Dorsolateral prefrontal cortex (tissue), 122 donors: ENCODE measurements at places on chromosomes 1 and 21. TPM values are rescaled to one million over a fixed set of nuclear protein-coding genes. Genes with fewer than 3 reads are reported as not detected.

Gene HES3
- not detected for total RNA-seq

Gene PTGS2
- 8.1 TPM for total RNA-seq

Gene RIPPLY3
- total RNA-seq = not detected

Gene LENEP
- total RNA-seq = not detected

Gene ACOT11
- 25.2 TPM for total RNA-seq

- DNase-seq = no peak
These were observed 75.0 kb downstream of the USP24 start for GRCh38 chr1:55140137-55140536.

DNA sequence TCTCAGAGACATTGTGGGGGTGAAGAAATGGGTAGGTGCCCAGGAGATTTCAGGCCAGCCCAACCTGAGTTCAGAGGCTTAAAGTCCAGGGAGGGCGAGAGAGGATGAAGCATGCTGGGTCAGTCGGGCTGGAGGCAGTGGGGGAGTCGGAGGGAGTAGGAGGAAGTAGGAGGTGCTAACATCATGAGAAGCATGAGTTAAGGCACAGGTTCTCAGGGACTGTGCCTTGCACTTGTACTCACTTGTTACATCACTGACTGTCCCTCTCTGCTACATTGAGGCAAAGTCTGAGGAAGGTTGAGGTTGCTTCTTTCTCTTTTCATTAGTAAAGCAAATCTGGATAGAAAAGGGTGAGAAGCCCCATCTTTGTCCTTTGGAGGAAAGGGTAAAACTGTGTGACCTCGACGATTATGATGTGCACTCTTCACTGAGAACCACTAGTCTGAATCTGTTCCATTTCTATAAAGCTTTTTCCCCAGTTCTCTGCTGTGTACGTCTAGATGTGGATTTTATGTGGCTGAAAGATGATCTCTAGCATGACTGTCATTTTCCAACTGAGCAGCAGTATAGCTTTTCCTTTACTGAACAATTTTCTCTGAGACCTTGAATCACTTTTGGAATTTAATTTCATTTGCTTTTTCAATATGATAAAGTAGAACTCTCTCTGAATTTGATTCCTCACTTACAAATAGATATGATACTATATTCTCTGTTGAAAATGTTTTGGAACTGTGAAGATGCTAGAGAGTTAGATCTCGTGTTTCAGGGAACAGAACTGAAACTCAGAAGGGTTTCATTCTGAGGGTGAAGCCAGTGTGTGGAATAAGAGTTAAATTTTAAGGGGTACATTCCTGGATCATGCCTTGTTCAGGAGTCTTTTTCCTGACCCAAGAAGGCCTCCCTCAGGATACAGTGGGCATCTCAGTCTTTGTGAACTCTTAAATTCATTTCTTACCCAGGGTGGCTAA, 94.6 kb downstream of the FGGY start:
- DNase-seq = no peak

DNA sequence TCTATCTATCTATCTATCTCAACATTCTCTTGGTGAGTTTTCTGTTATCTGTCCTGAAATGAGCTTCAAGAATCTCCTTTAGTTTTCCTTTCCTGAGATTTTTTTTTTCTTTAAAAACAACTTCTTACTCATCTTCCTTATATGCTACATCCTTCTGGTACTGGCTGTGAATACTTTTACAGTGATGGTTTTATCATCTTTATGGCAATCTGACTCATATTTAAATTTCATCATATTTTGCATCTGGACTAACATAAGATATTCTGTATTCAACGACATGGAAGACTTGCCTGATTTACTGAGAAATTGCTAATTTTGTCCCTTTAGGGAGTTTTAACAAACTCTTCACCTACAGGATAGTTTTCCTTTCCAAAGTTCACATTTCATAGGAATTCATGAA, 33.0 kb downstream of the PDE4B start:
- no peak for DNase-seq

GRCh38 chr1:204997591-204998355, 45.2 kb upstream of the CNTN2 start:
- DNase-seq = no peak

- no peak for DNase-seq
These were observed 105.5 kb downstream of the CRYAA start for GRCh38 chr21:43274022-43274945.

DNA sequence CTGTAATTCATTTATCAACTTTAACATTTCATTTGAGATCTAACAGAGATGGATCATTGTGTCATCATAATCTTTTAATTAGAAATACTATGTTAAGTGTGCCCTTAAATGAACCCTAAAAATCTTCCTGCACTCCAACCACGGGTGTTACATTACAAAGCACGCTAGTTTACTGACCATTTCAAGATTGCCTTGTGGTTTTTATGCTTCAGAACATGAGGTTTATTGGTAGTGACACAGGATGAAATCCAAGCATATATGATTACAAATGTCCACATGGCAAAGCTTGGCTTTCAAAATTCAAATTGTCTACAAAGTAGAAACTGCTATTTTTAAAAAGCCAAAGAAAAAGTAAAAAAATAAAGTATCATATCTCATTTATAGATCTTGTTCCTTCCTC, 190.4 kb upstream of the USP25 start:
- no peak for DNase-seq

DNA sequence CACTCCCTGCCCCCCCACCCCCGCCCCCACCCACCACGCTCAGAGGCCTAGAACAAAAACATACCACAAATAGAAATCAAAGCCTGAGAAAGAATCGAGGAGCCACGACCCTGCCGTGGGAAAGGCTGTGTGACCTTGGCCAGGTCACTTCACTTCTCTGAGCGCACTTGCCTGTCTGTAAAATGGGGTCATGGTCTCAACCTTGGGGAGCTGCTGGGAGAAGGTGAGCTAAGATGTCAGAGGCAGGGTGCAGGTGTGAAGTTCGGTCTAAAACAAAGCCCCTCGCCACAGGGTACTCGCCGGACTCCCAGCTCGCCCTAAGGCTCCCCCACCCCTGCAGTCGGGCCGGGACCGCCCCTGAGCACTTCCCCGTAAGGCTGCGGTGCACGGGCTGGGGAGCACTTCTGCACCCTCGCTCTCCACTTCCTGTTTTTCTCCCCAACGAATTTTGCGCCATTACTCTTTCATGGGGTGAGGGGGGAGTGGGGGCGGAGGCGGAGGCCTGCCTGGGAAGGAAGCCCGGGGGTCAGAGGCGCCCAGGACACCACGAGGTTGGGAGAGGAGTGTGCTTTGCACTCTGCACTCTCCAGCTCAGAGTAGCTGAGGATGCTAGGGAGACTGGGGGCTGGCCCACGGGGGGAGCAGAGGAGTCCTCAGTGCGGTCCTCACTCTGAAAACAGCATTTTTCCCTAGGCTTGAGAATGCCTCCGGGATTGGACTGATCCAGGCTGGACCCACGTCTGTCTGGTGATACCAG, 21.9 kb upstream of the PIK3CD start:
- no peak for DNase-seq

- no peak for DNase-seq
These were observed 57.4 kb upstream of the AJAP1 start for GRCh38 chr1:4597020-4597419.

GRCh38 chr1:224805889-224806288, 123.6 kb upstream of the DNAH14 start:
- DNase-seq = no peak

- no peak for DNase-seq
These were observed 9.1 kb upstream of the METTL13 start for GRCh38 chr1:171772312-171772711.

- no peak for DNase-seq
These were observed 627 bp downstream of the PLEKHA6 start for GRCh38 chr1:204359131-204359473.
